ENCODE measurements at places on chromosomes 12 and 14.
A peak's percentile ranks its signal among the peaks of the same experiment; 100 is the strongest.

DNA sequence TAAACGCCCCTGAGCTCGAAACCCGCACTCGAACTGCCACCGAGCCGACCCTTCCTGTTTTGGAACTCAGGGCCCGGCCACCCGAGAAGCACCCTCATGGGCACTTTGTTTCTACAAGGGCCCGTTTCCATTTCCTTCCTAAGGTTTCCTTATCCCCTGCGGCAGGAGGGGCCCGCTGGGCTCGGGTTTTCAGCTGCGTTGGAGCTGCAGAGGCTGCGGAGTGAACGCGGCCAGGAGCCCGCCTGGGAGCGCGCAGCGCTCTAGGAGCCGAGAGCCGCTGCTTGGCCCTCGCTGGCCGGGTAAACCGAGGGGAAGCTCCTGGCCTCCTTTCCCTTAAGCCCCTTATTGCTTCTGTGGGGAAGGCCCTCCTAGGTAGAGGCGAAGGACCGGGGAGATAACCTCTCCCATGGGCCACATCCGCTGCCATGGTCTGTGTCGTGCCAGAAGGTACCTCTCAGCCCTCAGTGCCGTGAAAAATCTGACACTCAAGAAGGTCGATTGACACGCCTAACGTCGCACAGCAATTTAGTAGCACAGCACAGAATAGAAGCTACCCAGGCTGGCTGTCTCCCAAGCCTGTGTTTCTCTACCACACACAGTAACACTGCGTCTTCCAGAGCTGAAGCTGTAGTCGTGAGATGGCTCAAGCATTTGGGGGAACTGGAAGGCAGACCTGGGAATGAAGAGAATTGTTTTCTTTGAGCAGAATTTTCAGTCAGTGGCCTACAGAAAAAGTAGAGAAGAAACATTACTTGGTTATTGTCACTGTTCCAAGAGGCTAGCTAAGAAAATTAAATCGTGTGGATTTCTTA, 12.9 kb upstream of the CALM1 start:
- DNase-seq: peak; percentile 44

- no peak for DNase-seq
Measured at GRCh38 chr12:104350211-104351056, 46.9 kb downstream of the EID3 start.

- peak; percentile 35 for DNase-seq
Measured at GRCh38 chr12:113098441-113099028, 37.0 kb downstream of the RASAL1 start.

- no peak for DNase-seq
Measured at GRCh38 chr14:73879027-73879426, 7.6 kb upstream of the ZNF410 start.

- DNase-seq: no peak
Measured at GRCh38 chr12:51357374-51358047, 11.0 kb upstream of the CELA1 start.
